Activated CD4-positive, CD25-positive, alpha-beta regulatory T cell (primary cell): ENCODE measurements at places on chromosomes 2 and 18.

DNA sequence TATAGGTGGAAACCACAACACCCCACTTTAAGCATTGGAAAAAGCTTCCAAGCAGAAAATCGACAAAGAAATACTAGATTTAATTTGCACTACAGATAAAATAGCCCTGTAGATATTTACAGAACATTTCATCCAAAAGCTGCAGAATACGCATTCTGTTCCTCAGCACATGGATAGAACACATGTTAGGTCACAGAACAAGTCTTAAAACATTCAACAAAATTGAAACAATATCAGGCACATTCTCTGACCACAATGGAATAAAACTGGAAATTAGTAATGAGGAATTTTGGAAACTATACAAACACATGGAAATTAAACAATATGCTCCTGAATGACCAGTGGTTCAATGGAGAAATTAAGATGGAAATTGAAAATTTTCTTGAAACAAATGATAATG is 27.8 kb upstream of the XDH start:
- DNase-seq, result no peak

- no peak for DNase-seq
Observed at GRCh38 chr2:64246962-64247361, 102.7 kb upstream of the PELI1 start.

GRCh38 chr2:5352286-5352685 is 339.9 kb upstream of the SOX11 start:
- no peak for DNase-seq

GRCh38 chr2:234414596-234414995 is 82.3 kb downstream of the ARL4C start:
- no peak for DNase-seq

- no peak for DNase-seq
Observed at GRCh38 chr18:45324495-45325113, 290.7 kb upstream of the SLC14A2 start.

- DNase-seq, result no peak
Observed at GRCh38 chr2:128638341-128639119, 319.9 kb upstream of the HS6ST1 start.

- no peak for DNase-seq
Observed at GRCh38 chr2:222756362-222756831, 84.9 kb downstream of the MOGAT1 start.

- DNase-seq, result no peak
Observed at GRCh38 chr18:74633652-74634352, 36.1 kb downstream of the ZNF407 start.

- no peak for DNase-seq
Observed at GRCh38 chr2:199895406-199895805, 15.7 kb upstream of the C2orf69 start.

GRCh38 chr2:240394549-240394948 is 40.9 kb upstream of the GPC1 start:
- no peak for DNase-seq

DNA sequence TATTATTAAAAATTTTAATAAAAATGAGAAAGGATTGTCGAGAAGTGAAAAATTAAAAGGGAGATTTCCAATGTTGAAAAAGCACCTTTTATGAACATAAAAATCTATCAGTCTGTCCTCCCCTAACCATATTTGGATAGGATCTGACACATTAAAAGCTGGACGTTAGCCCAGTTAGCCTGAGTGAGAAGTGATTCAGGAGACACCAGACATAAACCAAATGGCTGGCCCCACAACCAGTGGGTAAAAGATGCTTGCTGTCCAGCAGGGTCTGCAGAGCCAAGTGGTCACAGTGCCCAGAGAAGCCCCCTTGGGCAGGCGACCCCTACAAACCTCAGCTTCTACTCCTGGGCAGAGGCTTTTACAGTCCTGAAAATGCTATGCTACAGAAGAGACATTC is 253.8 kb upstream of the LYPD1 start:
- DNase-seq, result no peak

DNA sequence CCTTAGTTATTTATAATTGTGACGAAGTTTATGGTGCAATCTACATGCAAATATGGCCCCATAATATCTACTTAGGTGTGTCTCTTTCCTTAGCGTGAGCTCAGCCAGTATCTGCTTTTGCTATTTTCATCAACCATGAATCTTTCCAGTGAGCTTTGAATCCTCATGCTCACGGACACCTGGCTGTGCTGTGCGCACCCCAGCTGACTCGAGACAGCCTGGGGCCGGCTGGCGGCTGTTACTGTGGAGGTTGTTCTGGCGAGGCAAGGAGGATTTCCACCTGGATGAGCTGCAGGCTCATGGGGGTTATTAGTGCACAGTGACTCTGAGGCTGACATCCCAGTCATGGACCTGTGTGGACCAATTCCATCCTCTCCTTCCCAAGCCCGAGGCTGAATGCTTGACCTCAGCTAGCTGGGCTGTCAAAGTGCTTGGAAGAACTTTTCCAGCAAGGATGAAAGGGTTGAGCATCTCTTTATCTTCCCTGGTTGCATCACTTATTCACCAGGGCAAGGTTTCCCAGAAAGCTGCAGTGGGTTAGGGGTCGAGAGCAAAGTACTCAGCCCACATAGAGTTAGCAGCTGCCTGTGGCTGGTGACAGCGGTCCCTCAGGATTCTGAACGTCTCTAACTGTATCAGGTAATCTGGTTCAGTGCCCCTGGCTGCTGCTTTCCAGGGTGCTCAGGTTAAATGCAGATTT is 141.7 kb downstream of the ARL4C start:
- DNase-seq, result no peak

GRCh38 chr2:73939419-73939818 is 12.7 kb downstream of the DGUOK start:
- DNase-seq, result no peak

DNA sequence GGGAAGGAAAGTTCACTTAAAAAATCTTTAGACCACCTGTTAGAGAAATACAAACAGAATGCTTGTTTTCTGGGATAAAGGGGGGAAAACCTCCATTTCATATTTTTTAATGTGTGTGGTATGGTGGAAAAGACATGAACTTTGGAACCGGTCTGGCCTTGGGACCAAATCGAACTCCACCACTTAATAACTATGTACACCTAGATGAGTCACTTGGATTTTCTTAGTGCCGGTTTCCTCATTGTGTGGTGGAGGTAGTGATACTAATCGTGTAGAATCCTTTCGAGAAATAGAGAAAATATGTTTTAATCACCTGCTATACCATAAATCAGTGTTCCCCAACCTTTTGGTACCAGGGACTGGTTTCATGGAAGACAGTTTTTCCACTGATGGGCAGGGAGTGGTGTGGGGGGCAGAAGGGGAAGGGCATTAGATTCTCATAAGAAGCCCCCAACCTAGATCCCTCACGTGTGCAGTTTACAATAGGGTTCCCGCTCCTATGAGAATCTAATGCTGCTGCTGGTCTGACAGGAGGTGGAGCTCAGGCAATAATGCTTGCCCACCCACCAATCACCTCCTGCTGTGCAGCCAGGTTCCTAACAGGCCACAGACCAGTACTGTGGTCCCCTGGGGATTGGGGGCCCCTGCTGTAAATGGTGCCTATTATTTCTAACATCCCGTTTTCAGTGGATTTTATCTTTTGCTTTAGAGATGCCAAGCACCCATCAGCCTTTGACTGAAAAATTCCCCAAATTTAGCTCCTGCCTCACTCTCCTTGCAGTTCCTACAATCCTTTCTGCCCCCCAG is 308.8 kb downstream of the PRKCE start:
- DNase-seq, result no peak

GRCh38 chr18:45542043-45542442 is 73.2 kb upstream of the SLC14A2 start:
- no peak for DNase-seq

- no peak for DNase-seq
Observed at GRCh38 chr2:158500333-158500732, 43.6 kb downstream of the PKP4 start.

DNA sequence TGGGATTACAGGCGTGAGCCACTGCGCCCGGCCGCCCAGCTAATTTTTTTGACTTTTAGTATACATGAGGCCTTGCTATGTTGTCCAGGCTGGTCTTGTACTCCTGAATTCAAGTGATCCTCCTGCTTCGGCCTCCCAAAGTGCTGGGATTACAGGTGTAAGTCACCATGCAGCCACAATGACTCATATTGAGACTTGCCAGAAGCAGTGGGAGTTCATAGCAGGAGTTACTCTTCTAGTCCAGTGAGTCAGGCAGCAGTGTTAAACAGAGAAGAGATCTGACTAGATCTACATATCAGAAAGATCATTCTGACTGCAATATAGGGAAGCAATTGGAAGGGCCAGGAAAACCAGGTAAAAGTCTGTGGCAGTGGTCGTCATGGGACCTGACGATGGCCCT is 1.5 kb upstream of the FLACC1 start:
- no peak for DNase-seq

DNA sequence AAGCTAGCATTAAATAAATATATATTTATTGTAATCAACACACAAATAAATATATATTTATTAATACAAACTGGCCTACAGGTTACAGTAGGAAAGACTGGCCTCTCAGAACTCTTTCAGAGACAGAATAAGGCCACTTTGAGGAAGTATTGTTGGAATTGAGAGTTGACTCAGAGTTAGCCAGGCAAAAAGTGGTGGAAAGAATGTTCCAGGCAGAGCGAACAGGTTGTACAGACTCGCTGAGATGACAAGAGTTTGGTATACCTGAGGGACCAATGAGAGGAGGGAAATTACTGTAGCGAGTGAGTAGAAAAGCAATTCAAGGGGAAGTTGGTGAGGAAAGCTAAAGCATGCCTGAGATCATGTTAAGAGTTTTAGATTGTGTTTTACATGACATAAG is 19.0 kb upstream of the XDH start:
- no peak for DNase-seq

- no peak for DNase-seq
Observed at GRCh38 chr18:8793445-8794155, 88.2 kb downstream of the MTCL1 start.

DNA sequence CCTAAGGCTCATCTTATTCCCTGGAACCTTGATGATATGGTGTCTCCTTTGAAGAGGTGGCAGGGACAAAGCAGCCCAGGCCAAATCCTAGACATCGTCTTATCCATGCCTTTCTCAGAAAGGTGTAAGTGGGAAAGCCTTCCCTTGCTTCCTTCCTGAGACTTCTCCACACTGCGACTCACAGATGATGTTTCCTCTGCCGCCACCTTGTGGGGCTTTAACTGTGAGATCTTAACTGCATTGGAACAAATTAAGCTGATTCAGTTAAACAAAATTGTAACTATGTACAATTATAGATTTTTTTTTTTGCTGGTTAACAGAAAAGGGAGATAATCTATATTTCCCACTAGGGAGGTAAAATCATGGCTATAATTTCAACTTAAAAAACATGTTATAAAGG is 10.0 kb upstream of the GCA start:
- DNase-seq, result peak; percentile 4

DNA sequence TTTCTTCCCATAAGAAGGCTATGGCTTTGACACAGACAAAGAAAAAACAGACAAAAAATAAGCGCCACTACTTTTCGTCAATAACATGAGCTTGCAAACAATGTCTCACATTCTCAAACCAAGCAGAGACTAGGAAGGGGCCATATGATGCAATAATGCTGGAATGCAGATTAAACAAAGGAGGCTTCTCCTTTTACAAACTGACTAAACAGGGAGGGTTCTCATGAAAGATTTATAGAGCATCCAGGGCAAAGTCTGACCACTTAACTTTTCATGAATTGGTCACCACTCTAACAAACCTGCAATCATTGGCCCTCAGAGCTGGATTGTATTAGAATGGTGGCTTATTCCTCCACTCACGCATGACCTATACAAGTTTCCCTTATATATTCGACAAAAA is 663.3 kb upstream of the CHAC2 start:
- DNase-seq, result no peak

- DNase-seq, result no peak
Observed at GRCh38 chr18:10244341-10244740, 210.1 kb upstream of the APCDD1 start.

DNA sequence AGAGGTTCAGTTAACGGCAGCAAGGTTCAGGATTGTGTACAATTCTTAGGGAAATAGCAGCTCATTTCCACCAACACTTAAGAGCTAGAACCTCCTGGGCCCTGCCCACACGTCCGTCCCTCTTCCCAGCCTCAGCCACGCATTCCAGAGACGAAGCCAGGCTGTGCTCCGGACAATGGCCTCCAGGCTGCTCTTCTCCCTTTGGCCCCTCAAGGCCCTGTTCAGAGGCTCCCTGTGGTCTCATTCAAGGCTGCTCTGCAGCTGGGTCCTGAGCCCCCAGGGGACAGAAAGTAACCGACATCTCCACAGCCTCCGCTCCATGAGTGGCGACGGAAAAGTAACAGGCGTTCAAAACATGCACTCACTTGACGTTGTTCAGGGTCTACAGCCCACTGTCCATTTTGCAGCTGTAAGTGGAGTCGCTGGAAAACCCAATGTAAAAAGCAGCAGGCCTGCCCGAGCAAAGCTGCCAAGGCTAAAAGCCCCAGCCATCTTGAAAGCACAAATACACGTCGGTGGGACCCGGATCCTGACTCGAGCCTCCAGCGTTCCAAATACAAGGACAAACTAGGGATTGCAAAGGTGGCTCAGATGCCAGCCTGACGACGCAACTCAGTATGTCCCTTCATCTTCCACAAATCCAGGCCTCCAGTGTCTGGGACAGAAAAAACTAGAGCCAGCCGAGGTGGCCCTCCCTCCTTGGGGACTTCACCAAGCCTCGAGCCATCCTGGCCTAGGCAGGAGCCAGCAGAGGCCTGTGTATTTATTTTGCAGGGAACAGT is 76.9 kb downstream of the NDUFA10 start:
- no peak for DNase-seq

DNA sequence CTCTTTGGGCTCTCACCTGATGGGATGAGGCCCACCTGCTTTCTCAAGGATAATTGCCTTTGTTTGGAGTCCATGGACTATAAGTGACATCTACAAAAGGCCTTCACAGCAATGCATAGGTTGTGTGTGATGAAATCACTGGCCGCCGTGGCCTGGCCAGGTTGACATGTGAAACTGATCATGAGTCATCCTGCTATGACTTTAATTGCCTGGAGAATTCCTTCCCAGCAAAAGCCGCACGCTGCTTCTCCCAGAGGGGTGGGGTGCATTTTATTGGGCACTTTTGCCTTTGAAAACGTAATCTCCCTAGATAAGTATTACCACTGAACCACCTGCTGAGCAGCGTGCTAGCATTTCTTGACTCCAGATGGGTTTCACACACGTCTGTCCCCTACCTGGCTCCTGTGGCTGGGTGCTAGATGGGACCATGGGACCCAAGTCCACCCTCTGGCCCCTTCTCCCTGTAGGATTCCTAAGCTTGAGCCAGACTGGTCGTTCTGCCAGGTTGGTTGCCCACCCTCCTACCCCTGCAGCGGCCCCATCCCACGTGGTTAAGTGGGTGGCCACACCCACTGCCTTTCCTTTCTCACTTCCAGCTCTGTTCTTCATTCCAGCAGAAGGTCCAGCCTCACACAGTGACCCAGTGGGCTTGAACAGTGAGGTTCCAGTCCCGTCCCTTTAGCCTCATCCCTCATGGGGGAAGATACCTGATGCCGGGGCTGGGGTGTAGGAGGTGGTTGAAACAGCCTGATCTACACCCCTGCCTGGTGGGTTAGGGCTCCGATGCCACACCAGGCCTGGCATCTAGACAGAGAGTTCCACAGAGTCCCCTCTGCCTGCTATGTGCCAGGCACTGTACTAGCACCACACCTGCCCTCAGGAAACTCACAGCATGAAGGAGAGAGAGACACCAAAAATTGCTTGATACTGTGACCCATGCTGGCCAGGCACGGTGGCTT is 89.6 kb downstream of the GBX2 start:
- no peak for DNase-seq
